Stimulated activated CD8-positive, alpha-beta memory T cell treated with anti-CD3 and anti-CD28 coated beads, Interleukin-4, amount 100 ng/mL, for 4 hours (primary cell): ENCODE measurements at places on chromosomes 1 and 21.

DNA sequence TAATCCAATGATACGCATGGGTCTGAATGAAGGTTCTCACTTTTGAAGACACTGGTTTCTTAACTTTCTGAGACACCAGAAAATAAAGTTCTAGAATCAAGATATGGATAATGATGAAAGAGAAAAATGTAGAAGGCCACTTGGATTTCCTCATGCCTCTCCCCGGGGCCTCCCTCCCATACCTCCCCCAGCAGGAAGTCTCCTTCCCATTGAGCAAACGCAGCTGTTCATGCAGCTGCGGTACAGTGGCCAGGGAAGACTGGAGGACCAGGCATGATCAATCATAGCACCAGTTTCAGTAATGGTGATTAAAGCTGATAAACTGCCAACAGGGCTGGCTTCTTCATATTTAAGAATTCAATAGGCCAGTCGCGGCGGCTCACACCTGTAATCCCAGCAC lies 10.9 kb upstream of the UBR4 start:
- DNase-seq = no peak

- no peak for DNase-seq
These were observed 14.2 kb downstream of the ETV3L start for GRCh38 chr1:157085421-157085820.

- DNase-seq = no peak
These were observed 183.6 kb downstream of the S1PR1 start for GRCh38 chr1:101420406-101420805.

DNA sequence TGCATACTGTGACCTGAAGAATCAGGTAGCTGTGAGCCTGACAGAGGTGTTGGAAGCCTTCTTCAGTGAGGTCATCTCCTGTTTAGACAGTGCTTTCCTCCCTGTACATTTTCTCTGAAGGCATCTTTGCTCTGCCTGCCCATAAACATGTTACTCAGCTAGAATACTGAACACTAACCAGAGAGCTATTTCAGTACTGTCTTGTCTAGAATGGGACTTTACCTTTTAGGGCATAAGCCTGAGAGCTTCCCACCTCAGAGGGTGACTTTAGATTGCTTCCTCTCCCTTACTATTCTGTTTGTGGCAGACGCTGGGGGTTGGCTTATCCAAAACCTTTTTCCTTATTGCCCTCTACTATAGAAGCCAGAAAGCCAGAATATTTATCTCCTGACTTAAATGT lies 23.3 kb upstream of the ZNF326 start:
- no peak for DNase-seq

- no peak for DNase-seq
These were observed 11.4 kb downstream of the KCNJ15 start for GRCh38 chr21:38267991-38268863.

DNA sequence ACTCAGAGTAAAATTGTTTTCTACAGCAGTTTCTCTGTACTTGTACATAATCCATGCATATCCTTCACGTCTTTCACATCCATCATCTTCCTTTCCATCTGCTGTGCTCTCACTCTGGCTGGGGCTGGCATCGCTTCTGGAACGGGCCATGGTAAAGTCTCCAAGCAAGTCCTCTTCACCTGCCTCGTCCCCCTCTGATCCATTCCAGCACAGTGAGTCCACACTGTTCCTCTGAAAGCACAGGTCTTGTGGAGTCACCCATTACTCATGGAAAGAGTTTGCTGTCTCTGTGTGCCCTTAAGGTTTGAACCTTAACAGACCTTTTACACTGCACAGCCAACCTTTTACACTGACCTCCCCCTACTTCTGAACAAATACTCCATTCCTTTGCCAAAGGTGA lies 313.6 kb downstream of the ASTN1 start:
- no peak for DNase-seq

GRCh38 chr21:45949928-45950739 lies 31.4 kb upstream of the COL6A1 start:
- DNase-seq = no peak

- no peak for DNase-seq
These were observed 24.2 kb downstream of the MAEL start for GRCh38 chr1:167013108-167013929.

DNA sequence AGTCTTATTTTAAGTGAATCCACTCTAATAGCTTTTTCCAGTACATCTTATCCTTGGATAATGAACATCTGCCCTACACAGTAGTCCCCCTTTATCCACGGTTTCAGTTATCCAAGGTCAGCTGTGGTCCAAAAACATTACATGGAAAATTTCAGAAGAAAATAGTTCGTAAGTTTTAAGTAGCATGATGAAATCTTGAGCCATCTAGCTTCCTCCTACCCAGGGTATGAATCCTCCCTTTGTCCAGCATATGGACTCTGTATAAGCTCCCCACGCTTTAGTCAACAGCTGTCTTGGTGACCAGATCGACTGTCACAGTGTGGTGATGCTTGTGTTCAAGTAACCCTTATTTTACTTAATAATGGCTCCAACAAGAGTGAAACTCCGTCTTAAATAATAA lies 2.6 kb downstream of the GLRX2 start:
- DNase-seq = no peak

DNA sequence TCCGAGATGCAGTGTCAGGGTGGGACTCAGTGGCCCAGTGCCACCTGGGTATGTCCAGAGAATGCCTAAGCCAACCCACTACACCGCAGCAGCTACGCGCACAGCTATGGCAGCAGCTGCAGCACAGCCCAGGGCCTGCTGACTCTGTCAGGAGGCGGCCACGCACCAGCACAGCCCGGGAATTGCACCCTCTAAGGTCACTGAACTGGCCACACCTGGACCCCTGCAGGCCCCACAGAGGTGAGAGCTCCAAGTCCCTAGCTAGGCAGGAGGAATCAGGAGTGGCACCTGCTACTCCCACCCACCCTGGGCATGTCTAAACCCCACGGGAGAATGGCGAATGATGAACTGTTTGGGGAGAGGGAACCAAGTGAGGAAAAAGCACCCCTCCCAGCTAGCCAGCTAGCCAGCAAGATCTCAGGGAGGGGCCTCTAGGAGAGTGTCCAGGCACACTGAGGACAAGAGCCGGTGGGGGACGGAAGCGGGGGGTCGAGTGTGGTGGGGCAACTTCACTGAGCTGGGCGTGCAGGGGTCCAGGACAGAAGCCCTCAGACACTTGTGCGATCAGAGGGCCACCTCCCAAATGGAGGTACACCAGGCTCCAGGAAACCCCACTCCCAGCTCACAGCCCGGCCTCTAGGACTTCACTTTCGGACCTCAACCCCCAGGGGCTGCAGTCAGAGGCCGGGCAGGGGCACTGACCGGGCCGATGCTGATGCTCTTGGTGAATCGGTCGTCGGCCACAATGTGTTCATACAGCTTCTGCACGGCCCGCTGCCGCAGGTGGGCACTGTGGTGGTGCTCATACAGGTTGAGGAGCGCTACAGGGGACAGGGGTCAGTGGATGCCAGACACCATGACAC lies 13.9 kb downstream of the LSS start:
- no peak for DNase-seq

DNA sequence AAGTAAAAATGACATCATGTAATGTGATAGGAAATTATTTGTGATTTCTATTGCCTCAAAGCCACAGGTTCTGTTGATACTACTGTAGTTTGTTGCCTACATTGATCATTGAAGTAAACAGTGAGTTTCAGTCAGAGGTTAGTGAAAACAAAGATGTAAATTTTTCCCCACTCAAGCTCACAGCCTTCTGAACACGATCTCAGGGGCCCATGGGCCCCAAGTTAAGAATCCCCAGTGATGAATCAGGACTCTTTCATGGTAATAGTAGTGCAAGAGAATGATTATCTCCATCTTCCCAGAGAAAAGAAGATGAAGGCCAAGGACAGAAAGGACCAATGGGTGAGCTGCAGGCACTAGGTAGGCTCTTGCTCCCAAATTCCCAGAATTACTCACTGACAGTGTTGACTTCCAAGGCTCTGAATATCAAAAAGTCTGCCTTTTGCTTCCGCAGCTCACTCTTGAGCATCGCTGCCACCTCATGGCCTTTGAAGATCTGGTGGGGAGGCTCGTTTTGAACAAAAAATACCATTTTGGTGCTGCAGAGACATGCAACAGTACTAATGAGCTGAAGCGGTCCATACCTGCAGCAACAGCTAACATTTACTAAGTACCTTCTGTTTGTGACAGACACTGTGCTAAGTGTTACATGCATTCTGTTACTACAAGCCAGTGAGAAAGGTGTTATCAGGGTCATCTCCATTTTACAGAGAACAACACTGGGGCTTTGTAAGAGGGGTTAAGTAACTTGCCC lies 113.3 kb downstream of the KIAA0319L start:
- no peak for DNase-seq

DNA sequence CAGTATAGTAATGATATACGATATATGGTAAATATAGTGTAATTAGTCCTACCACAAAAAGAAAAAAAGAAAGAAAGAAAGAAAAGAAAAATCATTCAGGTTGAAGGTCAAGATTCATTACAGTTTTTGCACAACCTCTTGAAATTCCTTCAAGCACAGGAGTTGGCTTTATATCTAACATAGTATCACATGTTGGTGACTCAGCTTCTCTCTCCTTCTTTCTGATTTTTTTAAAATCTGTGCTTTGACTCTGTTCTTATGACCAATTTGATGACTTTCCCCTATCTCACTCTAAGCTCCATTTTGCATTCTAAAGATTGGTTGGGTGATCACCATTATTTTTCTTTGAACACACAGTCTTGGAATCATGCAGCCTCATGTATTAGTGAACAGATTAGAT lies 148.2 kb upstream of the COL11A1 start:
- DNase-seq = no peak

DNA sequence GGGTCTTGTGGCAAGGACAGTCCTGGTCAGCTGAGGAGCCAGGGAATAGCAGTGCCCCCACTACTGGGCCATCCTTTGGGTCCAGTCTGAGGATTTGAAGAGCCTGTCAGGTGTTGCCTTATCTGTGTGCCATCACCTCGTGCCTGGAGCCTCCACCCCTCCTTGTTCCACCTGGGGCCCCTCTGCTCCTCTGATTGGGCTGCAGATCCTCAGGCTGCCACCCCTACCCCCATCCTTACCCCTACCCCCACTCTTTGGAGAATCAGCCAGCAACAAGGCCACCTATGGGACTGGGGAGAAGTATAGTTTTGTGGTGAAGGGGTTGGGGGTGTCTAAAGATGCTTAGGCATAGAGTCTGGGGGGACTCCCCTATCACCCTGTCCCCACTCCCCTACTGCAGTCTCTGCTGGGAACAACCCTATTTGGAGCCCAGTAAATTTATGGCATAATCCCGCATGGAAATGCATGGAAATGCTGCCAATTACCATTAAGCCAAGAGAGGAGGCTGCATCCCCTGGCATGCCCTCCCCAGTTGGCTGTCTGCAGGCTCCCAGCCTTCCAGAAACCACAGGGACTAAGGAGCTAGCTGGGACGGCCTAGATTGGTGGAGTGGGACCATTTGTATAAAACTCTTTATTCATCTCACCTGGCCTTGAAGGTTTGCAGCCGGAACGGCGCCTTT lies 142.7 kb upstream of the CSF3R start:
- no peak for DNase-seq

DNA sequence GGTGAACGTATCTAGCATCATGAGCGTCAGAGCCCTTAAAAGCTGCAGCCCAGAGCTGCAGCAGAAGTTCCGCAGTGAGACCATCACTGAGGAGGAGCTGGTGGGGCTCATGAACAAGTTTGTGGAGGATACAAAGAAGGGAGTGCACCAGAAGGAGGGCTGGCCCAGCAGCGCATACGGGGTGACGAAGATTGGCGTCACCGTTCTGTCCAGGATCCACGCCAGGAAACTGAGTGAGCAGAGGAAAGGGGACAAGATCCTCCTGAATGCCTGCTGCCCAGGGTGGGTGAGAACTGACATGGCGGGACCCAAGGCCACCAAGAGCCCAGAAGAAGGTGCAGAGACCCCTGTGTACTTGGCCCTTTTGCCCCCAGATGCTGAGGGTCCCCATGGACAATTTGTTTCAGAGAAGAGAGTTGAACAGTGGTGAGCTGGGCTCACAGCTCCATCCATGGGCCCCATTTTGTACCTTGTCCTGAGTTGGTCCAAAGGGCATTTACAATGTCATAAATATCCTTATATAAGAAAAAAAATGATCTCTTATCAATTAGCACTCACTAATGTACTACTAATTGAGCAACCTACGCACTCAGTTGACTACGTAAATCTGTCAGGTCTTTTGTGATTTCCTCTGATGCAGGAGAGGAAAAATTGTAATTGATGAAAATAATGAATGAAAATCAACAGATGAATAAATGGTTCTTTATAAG lies 2.8 kb downstream of the CBR1 start:
- DNase-seq = no peak

- DNase-seq = no peak
These were observed 17.2 kb upstream of the MCOLN3 start for GRCh38 chr1:85065550-85065949.

DNA sequence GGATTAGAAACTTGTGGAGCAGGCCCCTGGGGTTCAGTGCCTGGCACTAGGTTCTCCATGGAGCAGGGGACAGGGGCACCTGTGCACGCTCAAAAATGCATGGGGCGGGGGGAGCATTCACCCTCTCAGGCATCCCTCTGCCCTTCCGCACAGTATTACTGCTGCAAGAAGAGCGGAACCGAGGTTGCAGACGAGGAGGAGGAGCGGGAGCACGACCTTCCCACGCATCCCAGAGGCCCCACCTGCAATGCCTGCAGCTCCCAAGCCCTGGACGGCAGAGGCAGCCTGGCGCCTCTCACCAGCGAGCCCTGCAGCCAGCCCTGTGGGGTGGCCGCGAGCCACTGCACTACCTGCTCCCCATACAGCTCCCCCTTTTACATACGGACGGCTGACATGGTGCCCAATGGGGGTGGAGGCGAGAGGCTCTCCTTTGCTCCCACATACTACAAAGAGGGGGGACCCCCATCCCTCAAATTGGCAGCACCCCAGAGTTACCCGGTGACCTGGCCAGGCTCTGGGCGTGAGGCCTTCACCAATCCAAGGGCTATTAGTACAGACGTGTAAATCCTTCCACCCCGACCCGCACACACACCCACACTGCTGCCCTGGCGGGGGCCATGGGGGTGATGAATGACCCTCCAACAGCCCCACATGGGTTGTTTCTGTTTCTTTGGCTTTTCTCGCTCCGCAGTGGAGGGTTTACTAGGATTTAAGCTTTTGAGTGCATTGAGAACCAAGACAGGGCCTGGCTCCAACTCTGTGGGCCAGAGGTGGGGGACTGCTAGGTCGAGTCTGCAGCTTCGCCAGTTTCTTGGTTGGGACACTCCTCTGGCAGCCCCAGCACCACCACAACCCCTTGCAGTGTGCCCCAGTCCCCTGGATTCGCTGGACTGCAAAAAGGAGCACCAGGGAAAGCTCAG lies 63.7 kb downstream of the TOR1AIP2 start:
- no peak for DNase-seq

DNA sequence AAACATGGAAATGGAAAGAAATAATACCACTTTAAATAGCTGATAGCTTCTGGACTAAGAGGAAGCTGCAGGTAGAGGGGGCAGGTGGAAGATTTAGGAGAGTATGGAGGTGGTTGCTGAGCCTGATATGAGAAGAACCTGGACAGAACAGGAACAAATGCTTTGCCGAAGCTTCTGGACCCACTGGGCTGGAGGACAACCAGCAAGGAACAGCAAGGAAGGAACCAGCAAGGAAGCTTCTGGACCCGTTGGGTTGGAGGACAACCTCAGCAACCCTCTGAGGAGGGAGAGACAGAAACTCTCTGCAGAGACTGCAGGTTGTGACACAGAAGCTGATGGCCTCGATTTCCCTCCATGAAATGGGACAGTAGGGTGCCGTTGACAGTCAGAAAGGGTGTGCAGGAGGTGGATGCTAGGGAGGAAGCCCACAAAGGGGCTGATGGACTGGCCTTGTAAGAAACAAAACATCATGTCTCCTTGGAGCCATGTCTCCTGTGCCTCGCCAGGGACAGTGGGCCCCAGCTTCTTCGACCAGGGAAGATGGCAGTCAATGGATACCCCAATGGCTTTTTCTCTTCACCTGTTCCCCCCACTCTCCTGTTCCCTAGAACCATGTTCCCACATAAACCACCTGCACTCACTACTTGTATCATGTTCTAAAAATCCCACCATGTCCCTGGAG lies 8.3 kb upstream of the WNT3A start:
- no peak for DNase-seq
